ENCODE measurements at places on chromosomes 12 and 14. TPM values are rescaled to one million over a fixed set of nuclear protein-coding genes. Genes with fewer than 3 reads are reported as not detected.

DNA sequence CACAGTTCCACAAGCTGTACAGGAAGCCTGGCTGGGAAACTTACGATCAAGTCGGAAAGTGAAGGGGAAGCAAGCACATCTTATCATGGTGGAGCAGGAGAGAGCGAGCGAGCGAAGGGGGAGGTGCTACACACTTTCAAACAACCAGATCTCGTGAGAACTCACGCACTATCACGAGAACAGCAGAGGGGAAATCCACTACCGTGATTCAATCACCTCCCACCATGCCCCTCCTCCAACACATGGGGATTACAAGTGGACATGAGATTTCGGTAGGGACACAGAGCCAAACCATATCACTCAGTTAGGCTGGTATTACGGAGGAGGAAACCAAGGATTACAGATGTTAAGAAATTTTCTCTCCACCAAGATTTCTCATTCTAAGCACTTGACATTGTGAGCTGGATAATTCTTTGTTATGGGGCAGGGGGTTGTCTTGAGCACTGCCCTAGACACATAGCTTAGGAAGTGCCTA is 262.0 kb upstream of the G2E3 start:
- DNase-seq = no peak

DNA sequence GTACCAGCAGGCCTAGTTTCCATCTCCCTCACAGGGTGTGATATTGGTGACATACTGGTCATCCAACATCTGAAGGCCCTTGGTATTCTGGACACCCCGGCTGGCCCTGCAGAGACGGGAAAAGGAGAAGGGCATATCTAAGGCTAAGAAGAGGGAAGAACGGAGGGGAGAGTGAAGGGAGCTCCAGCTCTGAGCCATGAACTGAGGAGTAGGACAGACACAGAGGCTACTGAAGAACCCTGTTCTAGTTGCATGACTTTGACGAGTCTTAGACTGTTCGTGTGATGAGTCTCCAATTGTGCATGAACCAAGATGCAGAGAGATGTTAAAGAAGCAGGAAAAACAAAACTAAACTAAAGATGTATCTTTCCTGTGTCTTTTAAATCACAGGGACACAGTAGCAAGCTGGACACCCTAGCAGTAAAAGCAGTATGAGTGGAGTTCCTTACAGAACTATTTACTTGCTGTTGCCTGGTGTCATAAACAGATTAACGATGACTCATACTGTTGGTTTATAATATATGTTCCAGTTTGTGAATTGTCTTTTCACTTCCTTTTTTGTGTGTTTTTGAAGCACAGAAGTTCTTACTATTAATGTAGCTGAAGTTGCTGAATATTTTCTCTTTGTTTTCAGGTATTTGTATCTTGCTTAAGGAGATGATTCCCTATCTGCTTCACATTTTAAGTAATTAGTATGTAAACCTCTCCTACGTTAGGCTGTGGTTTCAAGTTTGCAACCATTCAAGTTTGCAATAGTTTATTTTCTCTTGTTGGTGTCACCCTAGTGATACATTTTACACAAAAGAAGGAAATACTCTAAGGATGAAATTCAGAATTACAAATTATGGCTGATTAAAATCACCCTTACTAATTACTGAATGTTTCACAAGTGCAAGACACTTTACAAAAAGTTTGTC is 15.7 kb downstream of the FAR2 start:
- peak overlapping the region; percentile 70 for H3K27ac ChIP-seq
- H3K4me3 ChIP-seq = no peak overlapping the region
- H3K36me3 ChIP-seq = no peaks in the 10 kb centered on the region
- H3K4me1 ChIP-seq = peaks cover 4% of the 10 kb centered on the region
- no peaks in the 10 kb centered on the region for H3K27me3 ChIP-seq

- peaks cover 16% of the 10 kb centered on the region for H3K4me1 ChIP-seq
- H3K36me3 ChIP-seq = no peaks in the 10 kb centered on the region
- H3K27me3 ChIP-seq = no peaks in the 10 kb centered on the region
- no peak for DNase-seq
Observed at GRCh38 chr12:25828188-25828587, 130.3 kb upstream of the RASSF8 start.

CDCA3 gene
- total RNA-seq = 1.5 TPM

DNA sequence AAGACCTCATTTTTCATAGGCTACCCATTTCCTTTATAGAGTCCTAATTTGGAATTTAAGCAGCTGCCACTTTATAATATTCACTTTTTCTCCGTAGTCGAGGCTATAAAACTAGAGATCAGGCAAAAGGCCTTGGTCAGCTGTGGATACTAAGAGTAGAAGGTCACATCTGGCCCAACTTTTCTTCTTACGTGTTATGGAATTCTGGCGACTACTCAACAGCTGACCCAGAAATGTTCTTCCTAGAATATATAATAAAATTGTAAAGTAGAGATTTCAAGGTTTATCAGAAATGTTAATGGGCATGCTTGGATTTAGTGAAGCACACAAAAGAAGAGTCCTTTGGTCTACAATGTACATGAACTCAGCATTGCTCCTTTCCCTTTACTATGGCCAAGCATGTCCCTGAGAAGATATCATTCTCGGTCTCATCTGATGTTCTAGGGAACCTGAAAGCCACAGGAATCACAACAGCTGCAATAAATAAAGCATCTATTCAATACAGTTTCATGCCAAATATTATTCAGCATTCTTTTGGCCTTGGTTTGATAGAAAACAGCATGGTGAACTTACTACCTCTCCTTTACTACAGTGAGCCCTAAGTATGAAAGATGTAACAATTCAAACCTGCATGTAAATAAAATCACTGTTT is 261.4 kb upstream of the NPAS3 start:
- H3K27ac ChIP-seq = no peak overlapping the region
- H3K27me3 ChIP-seq = no peaks in the 10 kb centered on the region
- no peaks in the 10 kb centered on the region for H3K36me3 ChIP-seq
- H3K4me1 ChIP-seq = no peaks in the 10 kb centered on the region

DNA sequence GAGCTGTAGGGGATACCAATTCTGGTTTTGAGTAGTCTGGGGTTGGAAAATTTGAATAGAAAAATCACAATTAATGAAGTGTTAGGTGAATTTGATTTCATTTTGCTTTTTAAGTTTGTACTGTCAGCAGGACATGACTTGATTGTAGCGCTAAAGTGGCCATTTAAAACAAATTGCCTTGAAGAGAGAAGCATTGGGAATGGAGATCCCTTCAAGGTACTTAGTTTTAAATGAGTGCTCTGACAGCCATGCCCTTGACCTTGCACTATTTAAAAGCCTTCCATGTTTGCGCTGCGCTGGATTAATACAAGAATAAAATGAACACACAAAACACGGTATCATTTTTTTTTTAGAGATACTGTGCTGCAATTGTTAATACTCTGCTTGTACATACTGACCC is 345.9 kb downstream of the NAV3 start:
- DNase-seq = no peak
- H3K36me3 ChIP-seq = peaks cover 3% of the 10 kb centered on the region
- no peaks in the 10 kb centered on the region for H3K4me1 ChIP-seq
- H3K27me3 ChIP-seq = no peaks in the 10 kb centered on the region
- no peak overlapping the region for H3K27ac ChIP-seq
- H3K4me3 ChIP-seq = no peak overlapping the region

ASCL1 gene
- not detected for total RNA-seq

DNA sequence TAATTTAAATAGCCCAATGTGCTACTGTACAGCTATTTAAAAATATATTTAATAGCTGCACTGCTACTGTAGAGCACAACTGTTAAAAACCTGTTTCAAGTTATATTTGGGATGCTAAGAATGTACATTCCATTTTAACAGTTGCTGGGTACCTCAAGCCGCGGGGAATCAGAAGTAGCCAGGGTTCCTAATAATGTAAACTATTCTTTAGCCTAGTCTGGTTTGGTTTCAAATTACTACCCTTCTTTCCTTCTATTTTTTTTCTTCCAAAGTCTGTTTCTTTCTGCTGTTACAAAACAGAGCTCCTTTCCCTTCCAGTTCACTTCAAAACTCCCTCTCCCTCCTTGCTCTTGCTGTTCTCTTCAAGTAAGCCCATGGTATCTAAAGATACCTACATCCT is 21.3 kb downstream of the SCAF11 start:
- DNase-seq = peak; percentile 40
- H3K27ac ChIP-seq = no peak overlapping the region
- no peaks in the 10 kb centered on the region for H3K27me3 ChIP-seq
- H3K4me1 ChIP-seq = peaks cover 3% of the 10 kb centered on the region
- H3K36me3 ChIP-seq = no peaks in the 10 kb centered on the region
- H3K4me3 ChIP-seq = no peak overlapping the region

DNA sequence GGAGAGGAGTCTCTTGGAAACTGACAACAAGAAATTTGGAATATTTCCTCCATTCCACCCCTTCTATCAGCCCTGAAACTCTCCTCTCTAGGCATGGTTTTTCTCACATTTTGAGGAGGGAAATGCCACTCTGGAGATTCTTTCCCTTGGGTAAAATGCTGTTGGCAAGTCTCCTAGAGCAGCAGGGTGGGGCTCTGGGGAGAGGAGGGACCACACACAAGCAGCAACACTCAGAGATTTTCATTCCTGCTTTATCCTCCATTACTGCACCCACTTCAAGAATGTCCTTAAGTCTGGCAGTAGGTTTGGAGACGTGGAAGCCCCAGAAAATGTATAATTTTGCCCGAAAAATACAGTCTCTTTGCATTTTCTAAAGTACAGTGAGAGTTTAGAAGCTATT is 130.8 kb upstream of the FLRT2 start:
- no peaks in the 10 kb centered on the region for H3K36me3 ChIP-seq
- H3K27ac ChIP-seq = no peak overlapping the region
- H3K27me3 ChIP-seq = no peaks in the 10 kb centered on the region
